T-helper 1 cell (primary cell): ENCODE measurements at places on chromosomes 2 and 18.

GRCh38 chr2:170301626-170302025 lies 123.7 kb downstream of the MYO3B start:
- DNase-seq, result no peak

DNA sequence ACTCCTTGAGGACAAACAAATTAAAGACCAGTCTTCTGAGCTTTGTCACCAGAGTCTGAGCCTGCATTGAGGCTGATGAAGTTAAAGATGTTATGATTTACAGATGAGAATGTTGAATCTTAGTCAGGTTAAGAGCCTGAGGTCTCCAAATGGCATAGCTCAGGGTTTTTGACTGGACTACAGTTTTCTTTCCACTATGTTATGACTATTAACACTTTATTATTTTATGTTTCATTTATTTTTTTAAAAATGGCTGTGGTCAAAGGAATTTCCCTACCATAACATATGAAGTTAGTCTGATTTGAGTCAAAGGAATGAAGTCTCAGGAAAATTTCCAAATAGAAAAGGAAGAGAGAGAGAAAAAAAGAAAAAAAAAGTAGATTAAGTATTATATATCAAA lies 39.7 kb upstream of the CWC22 start:
- no peak for DNase-seq

DNA sequence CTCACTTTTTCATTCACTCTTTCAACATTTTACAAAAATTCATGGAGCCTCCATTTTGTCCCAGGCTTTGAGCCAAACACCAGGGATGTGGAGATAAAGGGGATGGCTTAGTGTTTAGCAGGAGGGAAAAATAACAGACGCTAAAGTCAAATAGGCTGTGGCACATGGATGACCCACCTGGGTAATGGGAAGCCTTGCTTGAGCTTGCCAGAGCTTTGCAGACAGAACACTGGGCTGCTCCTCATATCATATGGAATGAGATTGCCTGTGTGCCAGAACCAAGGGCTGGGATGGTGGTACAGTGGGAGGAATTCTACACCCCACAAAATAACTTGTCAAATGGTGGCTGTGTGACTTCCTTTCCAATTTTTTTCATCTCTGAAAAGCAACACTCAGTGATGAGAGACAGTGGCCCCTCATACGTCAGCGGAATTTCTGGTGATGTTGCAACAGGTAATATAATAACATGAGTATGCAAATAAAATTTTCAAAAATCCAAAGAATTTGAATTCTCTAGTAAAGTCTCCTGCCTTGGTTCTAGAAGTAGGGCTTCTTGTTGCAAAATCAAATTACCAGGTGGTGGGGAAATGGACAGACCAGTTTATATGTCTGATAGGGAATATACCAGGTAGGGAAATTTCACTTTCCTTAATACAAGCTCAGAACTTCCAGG lies 252.9 kb downstream of the CLIP4 start:
- DNase-seq, result no peak

DNA sequence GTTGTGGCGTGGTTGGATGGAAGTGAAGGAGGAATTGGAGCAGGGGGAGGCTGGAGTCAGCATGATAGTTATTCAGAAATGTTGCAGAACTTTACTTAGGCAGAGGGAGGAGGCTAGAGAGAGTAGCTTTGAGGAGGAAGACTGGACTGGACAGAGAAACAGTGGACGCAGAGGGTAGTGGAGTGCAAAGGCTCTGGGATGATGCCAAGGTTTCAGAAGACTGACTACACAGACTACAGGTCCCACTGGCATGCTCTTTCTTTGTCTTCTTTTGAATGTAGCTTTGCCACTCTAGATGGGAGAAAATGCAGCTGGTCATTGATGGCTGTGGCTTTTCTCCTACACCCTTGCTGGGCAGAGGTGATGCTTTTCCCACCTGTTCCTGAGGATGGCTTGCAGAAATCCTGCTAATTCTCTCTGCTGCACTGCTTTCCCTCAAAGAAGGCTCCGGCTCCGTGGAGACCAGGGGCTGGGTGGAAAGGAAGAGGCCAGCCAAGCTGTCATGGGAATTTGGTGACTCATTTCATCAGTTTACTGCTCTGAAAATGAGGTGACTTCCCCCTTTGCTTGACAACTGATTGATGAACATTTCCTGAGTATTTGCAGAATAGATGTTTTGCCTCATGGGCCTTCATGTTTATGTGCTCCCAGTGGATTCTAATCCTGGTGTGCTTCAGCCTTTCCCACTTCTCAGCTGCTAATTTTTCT lies 42.4 kb downstream of the MEIS1 start:
- DNase-seq, result no peak

- no peak for DNase-seq
Observed at GRCh38 chr2:218383892-218384519, 1.9 kb downstream of the SLC11A1 start.

DNA sequence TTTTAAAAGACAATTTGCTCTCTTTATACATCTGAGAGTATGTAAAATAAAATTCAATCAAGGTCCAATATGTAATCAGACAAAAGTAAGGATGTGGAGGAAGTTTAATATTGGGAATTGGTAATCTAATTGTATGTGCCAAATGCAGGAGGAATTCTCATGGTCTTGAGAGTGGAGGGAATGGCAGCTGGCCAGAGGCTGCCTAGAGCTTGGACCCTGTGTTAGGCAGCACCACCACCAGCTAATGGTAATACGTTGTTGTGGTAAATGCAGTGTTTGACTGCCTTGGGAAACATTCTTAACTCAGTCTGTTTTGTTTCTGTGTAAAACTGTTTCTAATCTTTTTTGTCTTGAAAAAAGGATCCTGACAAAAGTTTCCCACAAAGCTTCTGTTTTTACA lies 30.0 kb downstream of the GALNT1 start:
- DNase-seq, result no peak

- DNase-seq, result no peak
Observed at GRCh38 chr18:26791676-26792075, 73.8 kb downstream of the AQP4 start.

- DNase-seq, result no peak
Observed at GRCh38 chr2:110848519-110849030, 116.2 kb downstream of the ACOXL start.

DNA sequence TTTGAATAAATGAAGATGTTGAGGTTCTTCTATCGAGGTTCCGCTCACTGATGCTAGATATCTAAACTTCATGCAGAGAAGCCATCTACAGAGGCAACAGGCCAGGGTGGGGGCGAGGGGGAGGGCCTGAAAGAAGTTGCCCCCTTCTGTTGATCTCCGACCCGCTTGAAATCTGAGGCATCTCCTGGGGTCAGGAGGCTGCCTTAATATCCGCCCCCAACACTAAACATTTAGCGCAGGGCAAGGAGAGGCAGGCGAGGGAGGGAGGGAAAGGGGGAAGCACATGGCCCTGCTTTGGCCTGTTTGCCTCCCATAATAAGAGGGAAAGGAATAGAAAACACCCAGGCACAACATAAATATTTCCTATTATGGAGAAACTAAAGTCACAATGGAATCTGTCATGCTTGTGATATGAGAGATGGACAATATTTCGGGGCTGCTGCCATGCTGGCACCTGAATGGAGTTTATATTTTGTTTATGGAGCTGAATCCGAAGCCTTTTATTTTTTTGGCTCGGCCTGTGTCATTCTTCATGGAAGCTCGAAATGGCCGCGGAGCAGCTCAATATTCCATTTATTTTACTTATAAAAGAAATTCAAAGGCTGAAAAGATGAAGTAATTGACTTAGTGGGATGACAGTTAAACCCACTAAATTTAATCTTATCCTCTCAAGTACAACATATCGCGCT lies 221.1 kb downstream of the INSIG2 start:
- DNase-seq, result no peak

DNA sequence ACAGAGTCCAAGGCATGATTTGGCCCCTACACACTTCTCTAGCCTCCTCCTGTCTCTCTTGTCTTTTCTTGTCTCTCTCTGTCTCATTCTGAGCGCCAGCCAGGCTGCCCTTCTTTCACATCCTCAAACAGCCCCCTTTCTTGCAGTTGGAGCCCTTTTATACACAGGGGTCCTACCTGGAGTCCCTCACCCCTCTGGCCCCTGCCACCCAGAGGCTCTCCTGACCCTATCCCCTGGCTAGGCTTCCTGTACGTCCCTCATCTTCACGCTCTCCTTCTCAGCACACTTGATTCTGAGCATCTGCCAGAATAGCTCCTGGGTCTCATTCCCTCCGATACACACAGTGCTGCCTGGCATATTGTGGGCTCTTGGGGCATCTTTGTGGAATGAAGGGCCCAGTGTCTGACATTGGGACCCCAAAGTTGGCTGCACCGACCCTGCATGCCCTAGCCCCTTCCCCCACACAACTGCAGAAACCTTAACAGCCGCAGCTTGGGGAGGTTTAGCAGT lies 261.9 kb downstream of the DYSF start:
- DNase-seq, result no peak

DNA sequence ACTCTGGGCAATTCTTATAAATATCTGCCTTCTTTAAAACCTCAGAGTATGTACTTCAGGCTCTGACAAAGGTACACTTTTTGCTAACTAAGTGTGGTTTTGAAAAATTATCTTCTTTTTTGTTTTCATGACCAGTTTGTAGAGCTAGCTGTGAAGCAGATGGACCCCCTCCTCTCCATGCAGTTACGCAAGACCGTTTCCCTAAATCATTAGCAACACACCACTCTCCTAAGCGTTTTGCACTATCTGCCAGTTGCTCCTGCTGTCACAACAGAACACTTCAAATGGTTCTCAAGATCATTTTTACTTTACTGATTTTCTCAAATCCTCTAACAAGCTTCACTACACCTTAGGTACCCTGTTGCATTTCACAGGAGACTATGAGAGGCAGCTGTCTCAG lies 53.3 kb downstream of the GULP1 start:
- no peak for DNase-seq

- peak; percentile 74 for DNase-seq
Observed at GRCh38 chr18:50268022-50268747, 1.9 kb upstream of the CFAP53 start.

- DNase-seq, result no peak
Observed at GRCh38 chr2:67453310-67453709, 56.2 kb downstream of the ETAA1 start.

- DNase-seq, result no peak
Observed at GRCh38 chr2:82494739-82495138, 1964.3 kb downstream of the SUCLG1 start.

DNA sequence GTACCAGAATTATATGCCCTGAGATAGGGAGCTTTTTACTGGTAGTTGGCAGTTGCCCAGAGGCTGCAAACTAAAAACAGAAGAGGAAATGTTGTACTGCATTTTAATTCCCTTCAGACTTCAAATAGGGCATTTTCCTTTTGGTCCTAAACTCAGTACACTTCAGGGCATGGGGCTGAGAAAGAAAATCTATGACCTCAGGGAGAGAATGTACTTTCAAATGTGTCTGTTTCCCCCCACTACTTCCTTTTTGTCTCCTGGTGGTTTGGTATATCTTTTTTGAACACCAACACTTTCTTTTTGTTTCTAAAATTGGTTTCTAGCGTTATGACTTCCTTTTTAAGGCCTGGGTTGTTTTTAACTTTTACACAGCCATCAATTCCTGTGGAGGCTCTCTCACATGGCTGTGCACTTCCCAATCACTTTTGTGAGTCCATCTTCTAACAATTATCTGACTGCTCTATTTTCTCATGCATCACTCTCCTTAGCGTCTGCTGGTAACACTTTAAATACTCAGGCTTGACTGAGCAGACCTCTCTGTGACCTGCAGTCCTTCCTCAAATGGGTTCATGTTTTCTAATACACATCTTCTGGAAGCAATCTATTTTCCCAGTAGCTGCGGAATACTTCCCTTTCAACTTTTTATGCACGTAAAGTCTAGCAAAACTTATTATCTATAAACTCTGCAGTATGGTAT lies 596.0 kb downstream of the LRP1B start:
- no peak for DNase-seq

GRCh38 chr2:220963076-220963475 lies 609.0 kb downstream of the EPHA4 start:
- DNase-seq, result no peak

DNA sequence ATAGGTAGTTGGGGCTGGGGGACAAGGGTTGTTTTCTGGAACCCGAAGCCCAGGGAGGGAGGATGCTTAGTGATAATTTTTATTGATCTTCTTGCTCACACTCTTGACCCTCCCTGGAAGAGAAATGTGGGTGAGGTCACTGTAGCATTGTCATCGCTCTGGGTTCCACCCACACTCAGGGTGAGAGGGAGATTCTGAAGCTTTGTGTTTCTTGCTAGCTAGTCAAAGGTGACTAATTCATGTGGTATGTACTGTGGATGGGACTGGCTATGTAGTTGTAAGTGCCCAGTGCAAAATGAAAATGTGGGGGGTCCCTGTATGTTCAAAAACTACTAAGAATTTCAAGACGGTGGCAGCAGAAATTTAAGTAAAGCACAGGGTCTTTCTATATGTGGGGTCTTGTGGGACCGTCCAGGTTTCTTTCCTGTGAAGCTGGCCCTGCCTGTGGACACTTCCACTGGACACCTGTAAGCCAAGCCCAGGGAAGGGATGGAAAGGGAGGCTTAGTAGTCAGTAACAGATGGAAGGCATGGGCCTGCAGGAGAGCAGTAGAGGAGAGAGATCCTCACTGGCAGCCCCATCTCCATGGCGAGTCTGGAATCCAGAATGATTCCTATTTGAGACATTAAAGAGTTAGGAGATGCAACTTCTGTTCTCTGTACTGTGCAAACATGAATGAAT lies 35.0 kb downstream of the TSN start:
- no peak for DNase-seq

GRCh38 chr2:118169359-118170005 lies 81.2 kb downstream of the INSIG2 start:
- DNase-seq, result no peak

GRCh38 chr2:1755436-1756191 lies 11.3 kb upstream of the PXDN start:
- no peak for DNase-seq

DNA sequence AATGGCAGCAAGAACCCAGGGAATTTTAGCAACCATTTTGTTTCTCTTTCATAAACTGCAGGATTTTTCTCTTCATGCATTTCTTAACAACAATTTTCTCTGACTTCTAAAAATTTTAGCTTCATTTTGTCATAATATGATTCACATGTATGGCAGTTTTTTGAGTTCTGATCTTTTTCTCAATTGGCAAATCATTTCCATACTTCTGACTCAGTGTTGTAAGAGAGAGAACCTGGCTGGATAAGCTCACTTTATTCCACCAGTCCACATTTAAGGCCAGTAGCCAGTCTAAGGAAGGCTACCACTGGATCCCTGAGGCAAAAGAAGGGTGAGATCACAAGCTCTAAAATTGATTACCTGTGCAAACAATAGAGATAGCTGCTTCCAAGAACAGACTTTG lies 42.8 kb upstream of the COL3A1 start:
- no peak for DNase-seq

DNA sequence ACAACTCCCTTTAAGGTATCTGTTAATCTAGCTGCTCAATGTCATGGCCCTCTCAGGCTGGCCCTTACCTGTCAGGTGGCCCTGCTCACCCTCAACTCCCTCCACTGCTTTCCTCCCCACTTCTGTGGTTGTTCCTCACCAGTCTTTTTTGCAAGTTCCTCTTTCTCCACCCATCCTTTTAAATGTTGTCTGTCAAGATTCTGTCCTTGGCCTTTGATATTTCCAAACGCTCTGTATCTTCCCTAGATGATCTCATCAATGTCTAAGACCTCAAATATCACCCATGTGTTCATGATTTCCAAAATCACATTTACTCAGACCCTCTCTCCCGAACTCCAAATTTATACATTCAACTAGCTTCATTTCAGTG lies 3.5 kb downstream of the PTPN2 start:
- DNase-seq, result no peak
